ENCODE measurements at places on chromosomes 6 and 20.
A peak's percentile ranks its signal among the peaks of the same experiment; 100 is the strongest.

DNA sequence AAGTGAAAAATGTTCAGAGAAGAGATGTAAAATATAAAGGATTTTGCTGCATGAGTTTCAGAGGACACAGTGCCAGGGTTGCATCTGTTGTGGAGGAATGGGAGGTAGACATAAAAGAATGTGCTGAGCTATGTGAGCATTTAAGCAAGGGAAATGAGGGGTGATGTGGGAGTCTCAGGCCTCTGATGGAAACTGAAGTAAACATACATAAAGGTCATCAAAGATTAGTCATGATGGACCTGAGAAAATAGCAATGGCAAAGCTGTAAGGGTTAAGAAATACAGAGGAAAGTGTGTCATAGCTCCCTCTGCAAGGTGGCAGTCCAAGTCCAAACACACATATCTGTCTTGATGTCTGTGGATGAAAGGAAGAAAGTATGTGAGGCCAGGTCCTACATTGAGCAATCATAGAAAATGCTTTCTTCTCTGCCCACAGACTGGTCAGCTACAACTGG, 306.6 kb upstream of the ECI2 start:
- DNase-seq: no peak

DNA sequence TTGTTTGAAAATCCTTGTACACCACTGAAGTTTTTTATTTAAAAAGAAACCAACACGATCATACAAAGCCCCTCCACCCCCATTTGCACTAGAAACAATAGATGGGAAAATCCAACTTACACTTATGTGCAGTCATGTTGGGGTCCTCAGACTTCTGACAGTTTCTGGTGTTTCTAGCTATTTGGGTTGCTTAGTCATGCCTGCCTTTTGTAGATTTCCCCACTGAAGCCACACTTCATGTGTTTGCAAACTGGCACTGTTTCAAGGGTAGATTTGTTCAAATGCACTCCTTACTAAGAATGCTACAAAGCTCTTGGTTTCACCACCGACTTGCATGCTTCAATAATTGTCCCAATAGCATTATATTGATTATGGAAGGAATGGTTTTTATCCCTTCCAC, 1.5 kb downstream of the SH3BGRL2 start:
- DNase-seq: no peak

GRCh38 chr6:14520536-14520935, 403.0 kb downstream of the CD83 start:
- DNase-seq: no peak

- no peak for DNase-seq
Observed at GRCh38 chr6:106444777-106445507, 84.4 kb downstream of the CRYBG1 start.

DNA sequence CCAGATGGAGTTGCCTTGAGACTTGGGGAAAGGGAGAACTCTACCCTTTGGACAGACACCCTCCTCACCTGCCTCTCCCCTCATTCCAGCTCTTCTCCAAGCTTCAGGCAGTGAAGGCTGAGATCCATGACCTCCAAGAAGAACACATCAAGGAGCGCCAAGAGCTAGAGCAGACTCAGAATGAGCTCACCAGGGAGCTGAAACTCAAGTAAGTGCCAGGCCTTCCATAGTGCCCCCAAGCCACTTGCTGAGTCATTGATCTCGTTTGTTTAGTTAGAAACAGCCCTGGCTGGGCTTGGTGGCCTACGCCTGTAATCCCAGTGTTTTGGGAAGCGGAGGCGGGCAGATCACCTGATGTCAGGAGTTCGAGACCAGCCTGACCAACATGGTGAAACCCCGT, 39.2 kb downstream of the KIF3B start:
- DNase-seq: no peak

GRCh38 chr6:88611721-88612120, 351.7 kb downstream of the RNGTT start:
- no peak for DNase-seq

DNA sequence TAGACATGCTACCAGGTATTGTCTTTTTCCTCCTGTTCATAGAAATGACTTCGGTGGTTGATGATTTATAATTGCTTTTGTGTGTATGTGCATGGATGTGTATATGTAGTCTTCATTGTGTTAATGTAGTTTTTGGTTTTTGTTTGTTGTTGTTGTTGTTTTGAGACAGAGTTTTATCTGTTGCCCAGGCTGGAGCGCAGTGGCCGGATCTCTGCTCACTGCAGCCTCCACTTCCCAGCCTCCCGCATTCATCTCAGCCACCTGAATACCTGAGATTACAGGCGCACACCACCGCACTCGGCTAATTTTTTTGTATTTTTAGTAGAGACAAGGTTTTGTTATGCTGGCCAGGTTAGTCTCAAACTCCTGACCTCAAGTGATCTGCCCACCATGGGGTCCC, 75.2 kb downstream of the HFE start:
- DNase-seq: no peak

- DNase-seq: no peak
Observed at GRCh38 chr20:56631990-56632327, 2.9 kb downstream of the TFAP2C start.

- DNase-seq: peak; percentile 82
Observed at GRCh38 chr20:53582574-53583351, 10.9 kb downstream of the ZNF217 start.

GRCh38 chr6:50047026-50047425, 2.7 kb downstream of the DEFB112 start:
- peak; percentile 9 for DNase-seq

- DNase-seq: peak; percentile 65
Observed at GRCh38 chr6:169316651-169317050, 63.0 kb upstream of the THBS2 start.

GRCh38 chr6:50289366-50289765, 239.6 kb upstream of the DEFB112 start:
- DNase-seq: no peak

DNA sequence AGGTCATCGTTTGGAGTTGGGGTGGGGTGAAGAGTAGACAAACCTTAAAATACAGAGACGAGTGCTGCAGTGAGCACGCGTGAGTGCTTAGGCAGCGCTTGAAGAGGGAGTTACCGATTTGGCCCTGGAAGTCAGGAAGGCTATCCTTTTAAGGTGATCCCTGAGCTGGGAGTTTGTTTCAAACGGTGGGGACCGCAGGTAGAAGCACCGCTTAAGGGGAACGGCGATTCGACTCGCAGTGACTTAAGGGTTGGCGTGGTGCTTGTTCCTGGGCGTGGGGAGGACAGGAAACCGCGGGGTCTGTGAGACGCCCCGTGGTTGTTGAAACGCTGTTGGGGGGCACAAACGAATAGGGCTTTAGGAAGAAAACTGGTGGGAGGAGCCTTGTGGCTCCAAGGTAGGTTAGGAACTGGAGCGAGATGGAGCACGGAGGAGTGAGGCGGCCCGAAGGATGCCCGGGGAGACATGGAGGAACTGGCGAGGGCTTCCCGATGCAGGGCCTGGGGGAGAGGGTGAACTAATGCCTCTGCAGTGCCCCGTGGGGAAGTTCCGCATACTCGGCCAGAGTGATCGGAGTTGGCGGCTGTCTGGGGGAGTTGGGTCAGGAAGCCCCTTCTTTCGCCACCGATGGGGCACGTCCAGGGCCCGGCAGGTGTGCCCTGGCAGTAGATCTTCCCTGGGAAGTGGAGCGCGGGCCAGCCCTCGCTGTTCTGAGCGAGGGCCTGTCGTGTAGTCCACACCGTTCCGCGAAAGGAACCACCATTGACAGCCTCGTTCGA, 1.3 kb upstream of the CDYL start:
- DNase-seq: peak; percentile 76

DNA sequence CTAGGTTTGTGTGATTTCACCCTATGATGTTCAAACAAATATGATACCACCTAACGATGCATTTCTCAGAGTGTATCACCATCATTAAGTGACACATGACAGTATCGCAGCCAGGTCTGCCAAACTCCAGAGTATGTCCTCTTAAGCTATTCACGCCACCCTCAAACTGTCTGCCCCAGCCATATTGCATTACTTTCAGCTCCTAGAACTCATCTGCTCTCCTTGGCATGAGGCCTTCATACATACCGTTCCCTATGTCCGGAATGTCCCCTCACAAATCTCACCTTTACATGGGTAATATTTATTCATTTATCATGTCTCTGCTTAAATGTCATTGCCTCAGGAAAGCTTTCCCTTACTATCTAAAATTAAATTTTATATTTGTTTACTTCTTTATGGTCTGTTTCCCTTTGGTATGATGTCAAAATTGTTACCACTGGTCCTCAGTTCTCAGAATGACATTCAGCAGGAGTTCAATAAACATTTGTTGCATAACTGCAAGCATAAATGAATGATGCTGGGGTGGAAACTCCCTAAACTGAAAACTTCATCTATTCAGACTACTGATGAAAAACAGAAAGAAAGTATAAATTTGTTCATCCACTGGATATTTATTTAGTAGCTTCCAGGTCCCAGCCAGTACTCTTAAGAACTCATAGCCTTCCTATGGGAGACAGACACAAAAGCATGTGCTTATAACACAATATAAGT, 3.2 kb downstream of the SESN1 start:
- no peak for DNase-seq

DNA sequence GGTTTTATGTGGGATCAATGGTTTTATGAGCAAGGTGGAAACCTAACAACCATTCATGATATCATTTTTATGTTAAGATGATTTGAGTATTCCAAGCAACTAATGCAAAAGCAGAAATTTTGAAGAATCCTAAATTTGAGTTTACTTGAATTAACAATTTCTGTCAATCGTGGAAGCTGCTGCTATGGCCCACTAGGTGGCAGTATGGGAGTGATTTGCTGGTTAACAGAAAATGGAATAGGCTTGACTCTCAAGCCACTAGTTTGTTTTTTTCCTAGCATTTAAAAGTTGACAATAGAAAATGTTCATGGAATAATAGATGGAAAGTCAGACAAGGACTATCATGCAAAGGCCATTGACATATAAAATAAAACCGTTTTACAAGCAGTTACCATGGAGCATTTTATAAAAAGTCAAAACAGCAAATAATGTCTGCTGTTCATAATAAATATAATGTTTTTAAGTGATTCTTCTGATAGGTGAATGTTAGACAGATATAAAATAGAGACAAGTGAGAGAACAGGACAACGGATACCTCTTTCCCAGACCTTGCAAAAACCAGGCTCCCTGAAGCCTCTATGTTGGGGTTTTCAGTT, 43.0 kb upstream of the TMEM200A start:
- DNase-seq: peak; percentile 21

- DNase-seq: no peak
Observed at GRCh38 chr20:32629813-32630212, 43.9 kb downstream of the C20orf203 start.

DNA sequence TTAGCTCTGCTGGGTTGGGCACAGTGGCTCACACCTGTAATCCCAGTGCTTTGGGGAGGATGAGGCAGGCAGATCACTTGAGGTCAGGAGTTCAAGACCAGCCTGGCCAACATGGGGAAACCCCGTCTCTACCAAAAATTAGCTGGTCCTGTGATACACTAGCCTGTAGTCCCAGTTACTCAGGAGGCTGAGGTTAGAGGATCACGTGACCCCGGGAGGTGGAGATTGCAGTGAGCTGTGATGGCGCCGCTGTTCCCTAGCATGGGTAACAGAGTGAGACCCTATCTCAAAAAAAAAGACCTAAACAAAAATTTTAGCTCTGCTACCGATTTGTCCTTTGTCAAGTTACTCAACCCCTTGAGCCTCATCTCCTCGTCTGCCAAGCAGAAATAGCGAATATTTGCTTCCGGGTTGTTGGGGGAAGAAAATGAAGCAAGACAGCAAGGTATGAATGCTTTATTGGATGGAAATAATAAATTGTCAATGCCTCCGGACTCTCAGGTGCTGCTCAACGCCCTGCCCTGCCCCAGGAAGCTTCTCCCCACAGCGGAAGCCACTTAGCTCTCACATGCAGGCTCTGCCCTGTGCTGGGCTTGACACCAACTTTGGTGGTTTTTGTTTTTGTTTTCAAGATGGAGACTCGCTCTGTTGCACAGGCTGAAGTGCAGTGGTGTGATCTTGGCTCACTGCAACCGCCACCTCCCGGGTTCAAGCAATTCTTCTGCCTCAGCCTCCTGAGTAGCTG, 24.9 kb upstream of the ITCH start:
- no peak for DNase-seq

- DNase-seq: no peak
Observed at GRCh38 chr6:42781546-42781795, 381 bp upstream of the BICRAL start.

GRCh38 chr6:158841358-158841757, 22.2 kb upstream of the EZR start:
- DNase-seq: no peak

- DNase-seq: no peak
Observed at GRCh38 chr20:1526310-1526709, 31.2 kb downstream of the SIRPD start.

- no peak for DNase-seq
Observed at GRCh38 chr20:52313341-52313963, 121.9 kb upstream of the ZFP64 start.

- DNase-seq: no peak
Observed at GRCh38 chr6:161917645-161918044, 643.8 kb upstream of the AGPAT4 start.

DNA sequence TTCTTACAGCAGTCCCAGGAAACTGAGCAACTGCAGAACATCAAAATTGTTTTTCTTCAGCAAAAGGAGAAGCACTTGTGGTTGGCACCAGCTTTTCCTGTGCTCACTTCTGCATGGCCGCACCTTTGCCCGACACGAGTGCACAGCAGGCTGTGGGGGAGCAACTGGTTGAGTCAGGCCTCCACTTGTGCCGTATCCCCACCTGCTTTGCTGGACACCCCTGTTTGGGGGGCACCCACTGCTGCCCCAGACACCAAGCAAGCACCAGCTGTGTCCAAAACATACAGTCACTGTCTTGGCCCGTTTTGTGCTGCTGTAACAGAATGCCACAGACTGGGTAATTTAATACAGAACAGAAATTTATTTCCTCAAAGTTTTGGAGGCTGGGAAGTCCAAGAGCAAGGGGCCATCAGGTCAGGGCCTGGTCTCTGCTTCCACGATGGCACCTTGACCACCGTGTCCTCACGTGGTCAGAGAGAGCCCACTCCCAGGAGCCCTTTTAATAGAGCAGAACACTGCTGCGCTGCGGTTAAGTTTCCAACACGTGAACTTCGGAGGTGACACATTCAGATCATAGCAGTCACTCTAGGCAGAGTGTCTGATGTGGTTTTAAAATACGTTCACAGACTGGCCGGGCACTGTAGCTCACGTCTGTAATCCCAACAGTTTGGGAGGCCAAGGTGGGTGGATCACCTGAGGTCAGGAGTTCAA, 8.7 kb upstream of the GMEB2 start:
- DNase-seq: peak; percentile 34

- no peak for DNase-seq
Observed at GRCh38 chr6:87330961-87331360, 1.9 kb upstream of the GJB7 start.

GRCh38 chr6:101597693-101598092, 204.2 kb downstream of the GRIK2 start:
- DNase-seq: peak; percentile 1

DNA sequence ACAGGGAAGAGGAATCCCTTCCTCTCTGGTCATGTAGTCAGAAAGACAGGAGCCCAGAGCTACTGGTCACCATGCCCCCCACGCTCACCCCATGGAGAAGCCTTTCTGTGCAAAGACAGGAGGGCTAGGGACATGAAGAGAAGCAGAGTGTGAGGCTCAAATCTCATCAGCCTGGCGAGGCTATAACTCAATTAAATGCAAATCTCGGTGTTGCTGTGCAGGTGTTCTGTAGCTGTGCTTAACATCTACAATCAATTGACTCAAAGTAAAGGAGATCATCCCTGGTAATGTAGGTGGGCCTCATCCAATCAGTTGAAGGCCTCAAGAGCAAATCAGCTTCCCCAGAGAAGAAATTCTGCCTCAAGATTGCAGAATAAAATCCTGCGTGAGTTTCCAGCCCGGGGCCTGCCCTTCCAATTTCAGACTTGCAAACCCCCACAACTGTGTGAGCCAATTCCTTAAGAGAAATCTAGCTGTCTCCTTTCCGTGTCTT, 64.4 kb downstream of the CHMP4B start:
- no peak for DNase-seq

GRCh38 chr6:113818578-113818977, 38.6 kb upstream of the MARCKS start:
- DNase-seq: no peak
